Activated CD4-positive, alpha-beta T cell treated with anti-CD3 and anti-CD28 coated beads, Interleukin-2, amount 50 U/mL, for 4 hours (primary cell): ENCODE measurements at places on chromosomes 11 and 22.
A peak's percentile ranks its signal among the peaks of the same experiment; 100 is the strongest.

DNA sequence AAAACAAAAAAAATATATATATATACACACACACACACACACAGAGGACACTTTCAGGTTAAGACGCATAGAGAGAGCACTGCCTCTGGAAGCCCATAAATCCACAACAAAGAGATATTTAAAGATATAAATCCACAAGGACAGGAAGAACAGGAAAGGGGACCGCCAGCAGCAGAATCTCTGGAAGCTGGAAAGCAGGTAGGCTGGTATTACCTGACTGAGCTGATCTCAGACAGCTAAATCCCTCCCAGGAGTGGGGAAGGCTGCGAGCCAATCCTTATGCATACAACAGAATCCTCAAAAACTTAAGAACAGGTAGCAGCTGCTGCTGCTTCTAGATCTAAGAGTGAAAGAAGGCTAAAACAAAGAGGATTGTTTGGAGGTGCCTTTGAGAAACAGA lies 1.8 kb upstream of the MCAT start:
- DNase-seq: no peak

GRCh38 chr11:93547773-93548172 lies 4.6 kb upstream of the SMCO4 start:
- no peak for DNase-seq

DNA sequence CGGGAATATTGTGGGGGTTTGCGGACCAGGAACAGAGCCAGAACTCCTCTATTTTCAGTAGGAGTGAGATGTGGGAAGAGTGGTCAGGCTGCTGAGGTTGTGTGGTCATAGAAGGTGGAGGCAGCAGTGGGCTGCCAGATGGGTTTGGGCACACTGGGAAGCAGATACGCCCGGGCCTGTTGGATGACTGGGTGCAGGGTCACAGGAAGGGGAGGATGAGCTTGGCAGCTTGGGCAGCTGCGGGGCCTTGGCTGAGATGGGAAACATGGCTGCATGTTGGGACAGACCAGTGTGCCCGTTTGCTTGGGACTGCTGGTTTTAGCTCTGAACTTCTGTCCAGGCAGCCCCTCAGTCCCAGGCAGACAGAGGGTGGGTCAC lies 11.4 kb downstream of the SHANK3 start:
- DNase-seq: no peak

DNA sequence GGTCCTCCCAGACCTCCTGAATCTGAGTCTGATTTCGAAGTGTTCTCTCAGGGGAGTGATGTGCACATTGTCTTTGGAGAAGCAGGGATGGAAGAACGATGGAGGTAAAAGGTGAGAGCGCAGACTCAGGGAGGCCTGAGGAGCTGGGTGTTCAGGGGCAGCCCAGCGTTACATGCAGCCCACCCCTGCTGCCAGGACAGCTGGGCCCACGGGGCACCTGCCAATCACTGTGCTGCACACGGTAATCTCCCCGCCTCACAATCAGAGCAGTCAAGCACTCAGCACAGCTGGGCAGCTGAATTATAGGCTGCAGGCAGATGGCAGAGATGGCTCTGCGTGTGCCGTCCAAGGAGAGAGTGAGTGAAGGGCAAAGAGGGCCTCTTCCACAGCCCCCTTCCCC lies 17.9 kb upstream of the HTR3A start:
- no peak for DNase-seq

DNA sequence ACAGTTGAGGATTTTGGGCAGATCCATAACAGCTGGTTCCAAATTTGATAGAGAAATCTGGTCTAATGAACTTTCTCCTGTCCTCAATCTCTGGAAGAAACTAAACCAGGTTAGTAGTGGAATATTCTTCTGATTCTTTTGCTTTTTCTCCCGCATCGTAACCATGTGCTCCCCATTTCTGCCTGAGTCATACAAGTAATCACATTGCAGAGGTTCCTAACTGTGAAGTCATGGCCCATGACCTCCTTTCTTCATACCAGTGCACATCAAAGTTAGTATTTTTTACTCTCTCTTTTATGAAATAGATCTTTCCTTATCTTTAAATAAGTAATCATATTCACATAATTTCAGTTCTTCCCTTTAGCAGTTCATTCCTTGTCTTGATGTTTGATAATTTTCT lies 249.0 kb downstream of the DYNC2H1 start:
- no peak for DNase-seq

GRCh38 chr11:27934830-27935145 lies 173.2 kb downstream of the KIF18A start:
- DNase-seq: no peak

DNA sequence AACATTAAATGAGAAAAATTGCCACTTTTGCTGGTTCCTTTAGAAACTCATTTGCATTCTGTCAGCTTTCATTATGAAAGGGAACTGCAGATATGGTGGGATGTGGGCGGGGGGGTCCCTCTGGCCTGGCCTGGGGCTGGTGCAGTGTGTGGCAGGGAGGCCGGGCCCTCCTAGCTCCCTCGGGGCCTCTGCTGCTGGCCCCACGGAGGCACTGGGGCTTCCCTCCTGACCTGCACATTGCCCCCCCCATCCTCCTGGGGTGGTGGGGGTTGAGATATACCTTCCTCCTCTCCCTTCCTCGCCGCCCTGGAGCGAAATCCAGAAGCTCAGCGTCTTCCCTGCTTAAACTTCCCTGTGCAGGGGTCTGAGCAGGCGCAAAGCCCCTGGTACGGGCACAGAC lies 1005.9 kb downstream of the BRD1 start:
- DNase-seq: no peak

- no peak for DNase-seq
These were observed 626.3 kb upstream of the LRRC4C start for GRCh38 chr11:42085736-42086135.

GRCh38 chr11:20203831-20204230 lies 43.6 kb upstream of the DBX1 start:
- no peak for DNase-seq

DNA sequence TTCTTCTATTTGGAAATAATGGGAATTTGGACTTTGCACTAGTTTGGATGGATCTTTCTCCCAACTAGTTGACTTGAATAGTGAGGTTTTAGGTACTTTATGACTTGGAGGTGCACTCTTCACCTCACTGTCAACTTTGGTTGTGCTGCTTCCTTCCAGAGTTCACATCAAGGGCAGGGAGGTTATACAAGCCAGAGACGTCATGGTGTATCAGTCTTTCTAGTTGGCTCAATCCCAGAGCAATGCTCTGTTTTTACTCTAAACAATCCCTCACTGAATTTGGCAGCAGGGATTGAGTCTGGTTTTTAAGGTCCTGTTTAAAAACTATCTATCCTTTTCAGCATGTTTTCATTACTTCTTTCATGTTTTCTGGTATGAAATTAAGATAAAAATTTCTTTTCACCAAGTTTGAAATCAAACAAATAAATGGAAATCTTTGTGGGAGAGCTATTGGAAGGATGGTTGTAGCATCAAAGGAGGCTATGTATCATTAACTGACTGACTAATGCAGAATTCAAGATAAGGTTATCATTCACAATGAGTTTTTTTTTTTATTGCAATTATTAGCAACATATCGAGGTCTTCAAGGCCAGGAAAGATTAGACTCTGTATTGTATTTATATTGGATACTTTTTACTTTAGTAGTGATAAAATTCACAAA lies 28.0 kb upstream of the ZBED5 start:
- no peak for DNase-seq

GRCh38 chr11:2202071-2202899 lies 30.7 kb upstream of the TH start:
- DNase-seq: no peak

DNA sequence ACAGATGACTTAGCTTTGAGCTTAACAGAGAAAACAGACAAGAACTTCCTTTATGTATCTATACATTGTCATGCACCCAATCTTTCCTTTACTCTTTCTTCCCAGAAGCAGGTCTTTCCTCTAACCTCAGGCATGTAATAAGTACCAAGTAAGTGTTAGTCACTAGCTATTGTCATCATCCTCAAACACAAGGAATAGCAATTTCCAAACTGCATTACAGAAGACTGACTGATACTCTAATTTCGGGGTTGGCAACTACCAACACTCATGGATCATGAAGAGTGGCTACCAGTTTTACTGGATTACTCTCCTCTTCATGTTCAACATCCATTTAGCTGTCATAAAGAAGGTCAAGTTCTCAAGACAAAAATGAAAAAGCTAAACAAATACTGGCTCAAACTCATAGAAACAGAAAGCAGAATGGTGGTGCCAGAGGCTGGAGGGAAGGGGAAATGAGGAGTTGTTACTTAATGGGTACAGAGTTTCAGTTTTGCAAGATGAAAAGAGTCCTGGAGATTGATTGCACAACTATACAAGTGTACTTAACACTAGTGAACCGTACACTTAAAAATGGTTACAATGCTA lies 111.6 kb downstream of the SIK3 start:
- DNase-seq: no peak

DNA sequence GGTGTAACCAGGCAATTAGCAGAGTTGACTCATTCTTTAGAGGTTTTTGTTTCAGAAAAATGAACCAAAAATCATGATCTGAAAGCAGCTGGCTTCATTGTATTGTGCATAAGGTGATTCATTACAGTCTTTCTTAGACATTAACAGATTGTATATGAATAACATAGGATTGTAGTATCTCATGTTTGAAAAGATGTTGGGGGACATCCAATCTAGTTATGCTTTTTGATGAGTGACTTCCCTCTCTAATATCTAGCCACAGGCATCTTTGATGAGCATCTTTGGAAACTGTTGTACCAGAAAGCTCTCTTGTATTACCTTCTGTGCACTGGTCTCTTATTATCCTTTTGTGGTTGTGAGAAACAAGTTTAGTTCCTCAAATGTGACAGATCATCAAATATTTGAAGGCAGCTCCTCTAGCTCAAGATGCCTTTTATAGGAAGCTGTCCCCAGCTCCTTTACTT lies 8.3 kb downstream of the GRK3 start:
- no peak for DNase-seq

GRCh38 chr11:27995083-27995482 lies 112.9 kb downstream of the KIF18A start:
- no peak for DNase-seq

GRCh38 chr11:123558536-123559315 lies 95.7 kb downstream of the SCN3B start:
- no peak for DNase-seq

DNA sequence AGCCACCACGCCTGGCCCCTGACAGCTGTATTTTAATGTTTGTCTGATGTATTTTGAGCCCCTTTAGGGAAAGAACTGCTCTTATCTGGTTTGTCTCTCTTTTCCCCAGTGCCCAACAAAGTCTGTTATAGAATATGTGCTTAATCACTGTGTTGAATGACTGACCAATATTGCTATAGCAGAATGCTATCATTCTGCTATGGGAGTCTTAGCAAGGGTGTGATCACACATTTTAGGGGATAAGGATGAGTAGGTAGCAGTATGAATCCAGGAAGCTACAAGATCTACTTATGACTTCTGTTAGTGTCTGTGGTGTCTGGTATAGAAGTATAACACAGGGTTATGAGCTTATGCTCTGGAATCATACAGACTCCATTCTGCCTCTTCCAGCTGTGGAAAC lies 117.5 kb upstream of the RRM1 start:
- DNase-seq: no peak

GRCh38 chr22:22720201-22720723 lies 75.8 kb downstream of the GGTLC2 start:
- DNase-seq: peak; percentile 8

GRCh38 chr11:104165014-104165413 lies 1.1 kb upstream of the PDGFD start:
- DNase-seq: no peak

GRCh38 chr11:82557274-82557673 lies 176.4 kb downstream of the FAM181B start:
- no peak for DNase-seq

GRCh38 chr11:125075900-125076317 lies 12.8 kb downstream of the SLC37A2 start:
- no peak for DNase-seq

DNA sequence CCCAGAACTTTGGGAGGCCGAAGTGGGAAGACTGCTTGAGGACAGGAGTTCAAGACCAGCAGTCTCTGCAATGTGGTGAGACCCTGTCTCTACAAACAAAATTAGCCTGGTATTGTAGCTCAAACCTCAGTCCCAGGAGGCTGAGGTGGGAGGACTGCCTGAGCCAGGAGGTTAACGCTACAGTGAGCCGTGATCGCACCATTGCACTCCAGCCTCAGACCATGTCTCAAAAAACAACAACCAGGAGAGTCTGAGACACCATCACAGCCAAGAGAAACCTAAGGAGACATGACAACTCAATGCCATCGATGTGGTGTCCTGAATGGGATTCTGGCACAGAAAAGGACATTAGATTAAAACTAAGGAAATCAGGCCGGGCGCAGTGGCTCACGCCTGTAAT lies 28.3 kb upstream of the KDM2A start:
- DNase-seq: no peak

DNA sequence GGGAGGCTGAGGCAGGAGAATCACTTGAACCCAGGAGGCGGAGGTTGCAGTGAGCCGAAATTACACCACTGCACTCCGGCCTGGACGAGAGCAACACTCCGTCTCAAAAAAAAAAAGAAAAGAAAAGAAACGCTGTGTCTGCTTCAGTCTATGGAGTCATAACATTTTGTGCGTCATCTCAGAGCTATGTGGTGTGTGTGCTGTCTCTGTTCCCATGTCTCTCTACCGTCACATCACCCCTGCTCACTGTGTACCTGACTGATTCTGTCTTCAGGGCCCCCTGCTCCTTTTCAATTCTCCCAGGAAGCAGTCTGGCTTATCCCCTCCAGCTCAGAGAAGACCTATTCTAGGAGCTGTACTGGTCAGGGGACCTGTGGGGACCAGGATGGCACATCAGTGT lies 7.0 kb downstream of the BACE1-AS start:
- DNase-seq: no peak

DNA sequence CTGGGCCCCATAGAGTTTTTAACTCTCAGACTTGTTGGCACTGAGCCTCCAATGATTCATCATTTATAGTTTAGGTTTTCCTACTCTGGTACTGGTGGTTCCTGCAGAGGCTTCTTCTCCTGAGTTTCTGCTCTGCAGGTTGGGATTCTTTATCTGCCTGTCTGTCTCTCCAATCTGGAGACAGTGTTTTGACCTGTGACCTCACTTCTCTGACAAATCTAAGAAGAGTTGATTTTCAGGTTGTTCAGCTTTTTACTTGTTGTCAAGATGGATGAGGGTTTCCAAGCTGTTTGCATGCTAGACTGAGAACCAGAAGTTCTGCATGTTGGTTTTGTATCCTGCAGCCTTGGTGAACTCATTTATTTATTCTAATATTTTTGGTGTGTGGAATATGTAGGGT lies 63.9 kb downstream of the JAM3 start:
- DNase-seq: no peak

- DNase-seq: no peak
These were observed 35.6 kb downstream of the BRD1 start for GRCh38 chr22:49792107-49792506.

DNA sequence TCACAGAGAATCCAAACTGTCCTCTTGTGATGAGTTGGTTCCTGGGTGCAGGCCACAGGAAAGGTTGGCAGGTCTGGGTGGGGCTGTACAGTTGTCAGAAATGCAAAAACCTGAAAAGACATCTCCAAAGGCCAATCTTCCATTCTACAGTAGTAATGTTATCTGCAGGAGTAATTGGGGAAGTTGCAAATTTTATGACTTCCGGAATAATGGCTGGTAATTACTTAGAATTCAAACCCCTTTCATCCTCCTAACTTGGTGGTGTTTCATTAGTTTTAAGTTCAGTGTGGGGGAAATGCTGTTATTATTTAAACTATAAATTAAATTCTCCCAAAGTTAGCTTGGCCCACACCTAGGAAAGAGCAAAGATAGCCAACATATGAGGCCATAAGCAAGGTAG lies 64.7 kb upstream of the FAT3 start:
- DNase-seq: no peak

- DNase-seq: no peak
These were observed 4.2 kb downstream of the CCND1 start for GRCh38 chr11:69644962-69645675.

- no peak for DNase-seq
These were observed 62.6 kb upstream of the PRSS23 start for GRCh38 chr11:86737737-86738136.
